Mesangial cell (primary cell): ENCODE measurements at places on chromosomes 16 and 17. TPM values are rescaled to one million over a fixed set of nuclear protein-coding genes. Genes with fewer than 3 reads are reported as not detected.

ICAM2 gene
- 2.3 and 6.8 TPM in 2 replicates for total RNA-seq

MAF gene
- 6.8 and 45.8 TPM in 2 replicates for total RNA-seq

MMP28 gene
- 0.49 and 1.3 TPM in 2 replicates for total RNA-seq

PLK1 gene
- 10.8 and 207 TPM in 2 replicates for total RNA-seq
